ENCODE measurements at places on chromosomes 1 and 21.

DNA sequence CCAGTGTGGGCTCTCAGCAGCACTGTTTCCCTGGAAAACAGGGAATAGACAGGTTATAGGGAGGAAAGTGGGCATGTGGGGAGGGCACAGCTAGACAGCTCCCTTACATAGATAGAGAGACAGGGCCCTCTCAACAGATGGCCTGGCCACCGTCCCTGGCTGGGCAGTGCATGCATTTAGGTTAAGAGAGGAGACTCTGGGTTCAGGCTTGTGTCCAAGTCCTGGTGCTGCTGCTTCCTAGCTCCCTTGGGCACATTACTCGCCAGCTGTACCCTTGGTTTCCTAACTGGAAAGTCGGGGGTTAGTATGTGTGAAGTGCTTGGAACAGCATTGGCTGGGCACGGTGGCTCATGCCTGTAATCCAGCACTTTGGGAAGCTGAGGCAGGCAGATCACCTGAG is 9.1 kb downstream of the PLOD1 start:
- DNase-seq = no peak

GRCh38 chr1:58401991-58402390 is 144.5 kb downstream of the OMA1 start:
- no peak for DNase-seq

DNA sequence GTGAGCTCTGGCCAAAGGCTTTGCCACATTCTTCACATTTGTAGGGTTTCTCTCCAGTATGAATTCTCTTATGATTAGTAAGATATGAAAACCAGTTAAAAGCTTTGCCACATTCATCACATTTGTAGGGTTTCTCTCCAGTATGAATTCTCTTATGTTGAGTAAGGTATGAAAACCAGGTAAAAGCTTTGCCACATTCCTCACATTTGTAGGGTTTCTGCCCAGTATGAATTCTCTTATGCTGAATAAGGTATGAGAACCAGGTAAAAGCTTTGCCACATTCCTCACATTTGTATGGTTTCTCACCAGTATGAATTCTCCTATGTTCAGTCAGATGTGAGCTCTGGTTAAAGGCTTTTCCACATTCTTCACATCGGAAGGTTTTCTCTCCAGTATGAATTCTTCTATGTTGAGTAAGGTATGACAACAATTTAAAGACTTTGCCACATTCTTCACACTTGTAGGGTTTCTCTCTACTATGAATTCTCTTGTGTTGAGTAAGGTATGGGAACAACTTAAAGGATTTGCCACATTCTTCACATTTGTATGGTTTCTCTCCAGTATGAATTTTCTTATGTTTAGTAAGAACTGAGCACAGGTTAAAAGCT is 20.7 kb downstream of the ZNF695 start:
- no peak for DNase-seq

- no peak for DNase-seq
Observed at GRCh38 chr1:42935971-42936308, 22.7 kb downstream of the SLC2A1 start.

GRCh38 chr1:247077213-247077612 is 1.4 kb downstream of the ZNF670 start:
- no peak for DNase-seq

DNA sequence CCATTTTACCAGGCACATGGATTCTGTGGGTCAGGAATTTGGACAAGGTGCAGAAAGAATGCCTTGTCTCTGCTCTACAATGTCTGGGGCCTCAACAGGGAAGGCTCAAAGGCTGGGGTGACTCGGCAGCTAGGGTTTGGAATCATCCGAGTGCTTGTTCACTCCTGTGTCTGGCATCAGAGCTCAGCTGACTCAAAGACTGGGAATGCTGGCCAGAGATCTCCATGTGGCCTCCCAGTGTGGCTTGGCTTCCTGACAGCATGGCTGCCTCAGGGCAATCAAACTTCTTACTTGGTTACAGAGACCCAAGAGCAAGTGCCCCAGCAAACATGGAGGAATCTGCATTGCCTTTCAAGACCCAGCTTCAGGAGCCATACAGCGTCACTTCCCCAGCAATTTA is 110.5 kb downstream of the TOMM20 start:
- no peak for DNase-seq

GRCh38 chr1:152000964-152001630 is 7.4 kb upstream of the S100A10 start:
- no peak for DNase-seq

GRCh38 chr21:42760361-42760950 is 107.0 kb downstream of the PDE9A start:
- no peak for DNase-seq

- DNase-seq = no peak
Observed at GRCh38 chr1:33962061-33962460, 98.2 kb downstream of the HMGB4 start.

DNA sequence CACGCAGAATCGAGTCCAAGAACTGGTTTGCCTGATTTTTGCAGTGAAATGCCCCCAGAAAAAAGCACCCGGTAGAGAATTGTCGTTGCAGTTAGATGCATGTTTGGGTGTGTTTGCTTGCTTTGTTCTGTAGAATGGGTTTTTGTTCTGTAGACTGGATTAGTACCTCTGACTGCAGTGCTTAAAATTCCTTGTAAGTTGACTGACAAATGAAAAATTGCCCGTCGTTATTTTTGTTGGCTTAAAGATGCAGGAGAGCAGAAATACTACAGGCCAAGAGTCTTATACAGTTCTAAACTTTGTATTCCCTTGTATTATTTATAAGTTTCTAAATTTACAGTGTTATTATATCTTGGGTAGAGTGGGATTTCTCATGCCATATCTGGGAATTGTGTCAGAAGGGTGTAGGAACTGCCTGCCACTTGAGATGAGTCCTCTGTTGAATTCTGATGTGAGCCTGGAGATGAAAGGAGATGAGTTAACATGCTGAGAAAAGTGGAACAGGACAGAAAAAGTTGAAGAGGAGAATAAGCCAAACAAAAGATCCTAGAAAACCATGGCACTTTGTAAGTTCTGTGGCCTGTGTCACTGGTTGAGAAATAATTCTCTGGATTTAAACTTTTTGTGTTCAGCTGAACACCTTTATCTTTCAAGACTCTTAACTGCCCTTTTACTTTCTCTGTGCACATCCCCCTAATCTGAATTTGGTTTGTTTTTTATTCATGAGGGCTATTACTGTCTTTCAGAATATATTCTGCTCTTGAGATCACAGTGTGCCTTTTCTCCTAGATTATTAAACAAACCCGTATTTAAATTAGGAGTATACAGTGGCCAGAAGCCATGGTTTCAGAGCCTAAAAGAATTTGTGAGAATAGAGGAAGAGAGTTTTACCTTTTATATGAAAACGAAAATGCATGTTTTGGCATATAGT is 1.4 kb downstream of the DESI2 start:
- DNase-seq = no peak

Data from stimulated activated CD4-positive, alpha-beta T cell treated with anti-CD3 and anti-CD28 coated beads, Interleukin-4, amount 100 ng/mL, for 24 hours (primary cell).